Calu3 (cell line): ENCODE measurements at places on chromosomes 2 and 18.

GRCh38 chr2:180015951-180016709, 9.0 kb upstream of the CWC22 start:
- no peak for DNase-seq

DNA sequence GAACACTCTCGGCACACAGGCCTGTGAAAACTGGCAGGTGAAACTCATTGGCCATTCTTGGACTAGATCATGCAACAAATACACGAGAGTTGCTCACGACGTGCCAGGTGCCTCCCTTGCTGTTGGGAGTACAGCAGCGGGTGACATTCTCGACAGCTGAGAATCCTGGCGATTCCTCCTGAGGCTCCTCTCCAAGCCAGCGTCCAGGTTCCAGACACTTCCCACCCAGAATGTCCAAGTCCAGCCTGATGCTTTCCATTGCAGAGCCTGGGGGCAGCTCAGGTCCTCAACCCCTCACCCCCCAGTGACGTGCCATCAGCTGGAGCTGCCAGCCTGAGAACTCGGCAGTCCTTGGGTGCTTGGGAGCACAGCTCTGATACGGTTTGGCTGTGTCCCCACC, 124.2 kb downstream of the PXDN start:
- no peak for DNase-seq

- DNase-seq = no peak
Observed at GRCh38 chr2:77479395-77479794, 42.8 kb downstream of the LRRTM4 start.

GRCh38 chr2:160715428-160715827, 221.8 kb upstream of the RBMS1 start:
- DNase-seq = no peak

DNA sequence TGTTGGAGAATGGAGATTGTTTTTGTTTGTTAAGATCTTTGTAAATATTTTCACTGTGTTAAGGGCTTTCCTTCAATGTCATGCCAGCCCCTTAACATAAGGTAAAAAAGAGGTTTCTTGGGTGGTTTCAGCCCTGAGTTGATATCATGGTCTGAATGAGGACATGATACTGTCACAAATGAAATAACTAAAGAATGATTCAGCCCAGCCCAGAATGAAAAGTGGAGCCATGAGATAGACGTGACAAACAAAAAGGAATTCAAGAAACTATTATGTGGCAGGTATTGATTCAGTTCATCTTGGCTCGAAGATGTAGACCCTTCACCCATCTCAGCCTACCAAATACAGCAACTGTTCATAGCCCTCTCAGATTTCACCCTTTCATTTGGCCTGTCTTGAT, 88.6 kb upstream of the TTN start:
- no peak for DNase-seq

DNA sequence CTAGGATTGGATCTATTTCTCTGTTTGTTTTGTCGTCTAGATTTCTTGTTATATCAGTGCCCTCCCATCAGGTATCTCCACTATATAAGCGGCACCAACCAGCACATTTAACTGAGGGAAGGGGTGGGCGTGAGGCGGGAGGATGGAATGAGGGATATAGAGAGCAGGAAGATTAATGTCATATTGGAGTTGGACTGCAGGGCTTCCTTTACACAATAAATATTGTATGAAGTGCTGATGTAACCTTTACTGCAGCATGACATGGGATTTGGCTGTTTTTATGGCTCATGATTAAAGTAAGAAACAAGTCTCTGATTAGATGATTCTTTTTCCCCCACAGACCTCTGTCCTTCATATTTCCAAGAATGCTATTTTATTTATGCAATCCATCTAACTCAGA, 54.8 kb downstream of the TMEM200C start:
- no peak for DNase-seq

GRCh38 chr2:168851674-168852320, 38.4 kb downstream of the SPC25 start:
- DNase-seq = peak; percentile 74

GRCh38 chr2:10501980-10502802, 54.1 kb upstream of the ODC1 start:
- no peak for DNase-seq

- no peak for DNase-seq
Observed at GRCh38 chr2:142875652-142876051, 1.8 kb upstream of the KYNU start.

GRCh38 chr2:99572373-99573164, 82.8 kb upstream of the REV1 start:
- DNase-seq = no peak

- peak; percentile 86 for DNase-seq
Observed at GRCh38 chr2:180980106-180980942, at the start of gene UBE2E3. Gene UBE2E3, plus strand, starts transcription at chr2:180980605. Its CDS starts 1,438 bp downstream, at chr2:180982043.

GRCh38 chr2:20478961-20479360, 32.1 kb downstream of the RHOB start:
- DNase-seq = no peak

GRCh38 chr2:156867201-156867600, 390.3 kb upstream of the GALNT5 start:
- no peak for DNase-seq

- no peak for DNase-seq
Observed at GRCh38 chr2:46350029-46350689, 53.0 kb downstream of the EPAS1 start.

- no peak for DNase-seq
Observed at GRCh38 chr18:37674570-37674969, 109.0 kb upstream of the CELF4 start.

GRCh38 chr2:24456599-24457556, 34.2 kb upstream of the NCOA1 start:
- DNase-seq = no peak

DNA sequence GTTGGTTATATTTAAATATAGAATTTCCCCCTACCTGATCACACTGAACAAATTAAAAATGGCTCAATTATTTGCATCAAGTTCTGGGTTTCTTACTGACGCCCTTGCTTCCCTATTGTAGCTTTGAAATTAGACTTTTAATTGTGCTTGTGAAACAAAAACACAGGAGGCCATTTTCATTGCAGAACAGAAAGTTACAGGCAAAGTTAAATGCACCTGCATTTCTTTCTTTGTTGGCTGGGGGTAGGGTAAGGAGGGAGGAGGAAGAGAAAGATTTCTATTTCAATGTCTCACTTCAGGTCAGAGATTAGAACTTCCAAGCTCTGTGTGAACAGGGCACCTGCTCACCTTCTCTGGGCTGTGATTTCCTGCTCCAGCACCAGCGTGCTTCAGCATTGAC, 199.6 kb downstream of the BCL11A start:
- no peak for DNase-seq

DNA sequence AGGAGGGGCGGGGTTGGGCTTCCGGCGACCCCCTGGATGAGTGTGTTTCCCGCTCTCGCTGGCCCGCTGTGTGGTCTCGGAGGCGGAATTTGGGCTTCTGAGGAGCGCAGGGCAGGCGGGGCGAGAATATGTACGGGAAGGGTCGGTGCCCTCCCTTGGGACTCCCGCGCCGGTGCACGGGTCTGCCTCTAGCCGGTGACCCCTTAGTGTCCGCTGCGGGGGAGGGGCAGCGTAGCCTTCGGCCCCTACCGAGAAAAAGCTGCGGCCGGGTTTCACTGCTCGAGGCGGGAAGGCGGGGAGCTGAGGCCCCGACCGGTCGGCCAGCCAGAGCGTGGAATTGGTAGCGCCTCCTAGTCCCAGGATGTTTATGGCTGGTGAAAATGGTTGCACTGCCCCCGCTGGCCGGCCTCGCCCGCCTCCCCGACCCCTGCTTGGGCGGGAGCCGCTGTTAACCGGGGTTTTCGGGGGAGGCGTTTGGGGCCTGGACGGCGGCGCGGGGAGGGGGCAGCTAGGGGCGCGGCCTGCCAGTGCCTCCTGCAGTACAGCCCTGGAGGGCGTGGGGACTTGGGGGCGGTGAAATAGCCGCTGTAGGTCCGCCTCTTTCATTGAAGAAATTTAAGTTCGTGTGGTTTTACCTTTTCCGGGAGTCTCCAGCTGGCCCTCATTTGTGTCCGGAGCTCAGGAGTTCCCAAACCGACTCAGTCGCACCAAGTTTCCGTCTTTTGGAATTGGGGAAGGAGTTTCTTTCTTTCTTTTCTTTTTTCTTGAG, at the start of gene UGP2:
Gene UGP2, plus strand, starts transcription at position 643 of the 769 bp plus-strand sequence. CDS start 290 bp downstream, outside the sequence.
- peak; percentile 89 for DNase-seq

DNA sequence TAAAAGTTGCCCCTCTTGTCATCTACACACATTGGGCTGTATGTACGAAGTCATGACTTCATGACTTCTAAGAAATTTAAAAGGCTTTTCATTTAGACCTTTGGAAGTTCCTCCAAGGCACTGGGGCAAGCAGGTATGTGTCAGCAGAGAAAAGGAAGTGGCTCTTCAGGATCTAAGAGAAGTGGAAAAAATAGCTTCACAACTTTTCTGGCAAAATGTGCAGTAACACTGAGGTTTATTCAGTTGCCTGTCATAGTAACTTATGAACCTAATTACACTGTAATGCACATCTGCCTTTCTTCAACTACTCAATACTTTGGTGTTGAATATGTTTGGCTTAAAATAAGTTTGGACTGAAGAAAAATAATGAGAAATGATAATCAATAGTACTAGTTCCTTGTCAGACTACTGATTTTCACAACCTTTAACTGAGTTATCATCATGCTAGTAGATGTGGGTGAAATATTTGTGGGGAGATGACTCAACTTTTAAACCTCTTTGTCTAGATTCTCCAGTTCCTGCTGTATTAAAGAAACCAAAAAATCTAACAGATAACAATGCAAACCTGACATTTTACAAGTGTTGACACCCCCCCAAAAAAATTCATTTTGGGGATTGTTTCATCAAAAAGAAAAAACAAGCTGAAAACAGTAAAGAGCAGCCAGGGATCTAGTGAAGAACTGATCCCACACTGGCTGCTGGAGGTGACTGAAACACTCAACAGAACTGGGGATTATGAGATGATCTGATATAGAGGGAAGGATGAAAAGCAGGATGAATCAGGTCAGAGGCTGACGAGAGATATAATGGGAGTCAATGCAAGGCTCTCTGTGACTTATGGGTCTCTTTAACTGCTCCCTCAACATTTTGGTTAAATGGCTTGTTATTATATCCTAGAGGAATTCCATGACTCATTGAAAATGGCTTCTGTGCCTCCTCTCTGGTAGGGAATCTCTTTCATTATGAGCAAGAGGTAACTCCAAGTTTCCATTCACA, 84.6 kb downstream of the COLEC12 start:
- no peak for DNase-seq

DNA sequence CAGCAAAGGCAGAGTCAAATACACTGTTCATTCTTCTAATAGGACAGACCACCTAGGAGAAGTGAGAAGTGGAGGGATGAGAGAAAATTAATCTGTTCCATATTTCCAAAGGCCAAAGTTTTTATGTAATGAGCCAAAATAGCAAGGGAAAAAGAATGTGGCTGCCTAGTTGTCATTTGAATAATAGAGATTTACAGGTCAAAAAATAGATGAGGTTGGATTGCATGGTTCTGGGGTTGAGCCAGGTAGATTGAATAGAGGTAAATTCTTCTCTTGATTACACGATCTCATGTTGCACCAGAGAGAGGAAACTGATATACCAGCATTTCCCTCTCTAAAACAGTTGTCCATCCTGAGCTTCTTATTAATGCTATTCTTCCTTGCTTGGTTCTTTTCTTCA, 325.8 kb downstream of the CCDC178 start:
- DNase-seq = no peak

GRCh38 chr18:23864624-23865023, 149.9 kb upstream of the TTC39C start:
- DNase-seq = no peak

GRCh38 chr2:216109962-216110614, 940 bp downstream of the XRCC5 start:
- no peak for DNase-seq

GRCh38 chr2:173739006-173739405, 226.2 kb downstream of the SP3 start:
- DNase-seq = no peak

DNA sequence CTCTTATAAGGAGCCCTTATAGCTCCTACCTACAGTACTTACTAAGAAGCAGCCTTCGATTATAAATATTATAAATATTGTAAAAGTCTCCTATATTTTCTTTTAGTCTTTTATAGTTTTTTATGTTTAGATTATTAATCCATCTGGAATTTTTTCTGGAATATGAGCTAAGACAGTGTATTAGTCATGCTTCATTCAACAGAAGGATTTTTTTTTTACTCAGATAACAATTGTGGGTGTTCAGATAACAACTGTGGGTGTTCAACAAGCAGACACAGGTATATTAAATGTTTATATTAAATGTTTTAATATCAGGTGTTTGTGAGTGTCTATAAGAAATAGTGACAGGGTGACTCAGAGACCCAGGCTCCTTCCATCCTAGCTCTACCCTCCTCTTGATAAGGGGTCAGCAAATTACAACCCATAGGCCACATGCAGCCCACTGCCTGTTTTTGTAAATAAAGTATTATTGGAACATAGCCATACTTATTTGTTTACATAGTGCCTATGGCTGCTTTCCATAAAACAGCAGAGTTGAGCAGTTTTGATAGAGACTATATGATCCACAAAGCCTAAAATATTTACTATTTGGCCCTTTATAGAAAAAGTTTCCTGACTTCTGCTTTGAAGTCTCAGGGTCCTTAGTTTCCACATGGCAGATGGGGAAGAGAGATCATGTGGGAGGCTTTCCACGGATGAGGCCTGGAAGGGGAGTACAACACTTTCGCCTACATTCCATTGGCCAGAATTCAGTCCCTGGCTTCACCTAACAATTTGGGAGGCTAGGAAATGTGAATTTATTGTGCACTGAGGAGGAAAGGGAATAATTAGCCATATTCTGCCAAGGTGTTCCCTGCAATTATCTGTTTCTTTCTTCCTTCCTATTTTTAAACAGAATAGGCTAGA, 4.3 kb upstream of the SPATS2L start:
- no peak for DNase-seq

- no peak for DNase-seq
Observed at GRCh38 chr2:100554798-100555407, 7.9 kb upstream of the PDCL3 start.

- DNase-seq = no peak
Observed at GRCh38 chr18:45666520-45666919, 51.2 kb downstream of the SLC14A2 start.

DNA sequence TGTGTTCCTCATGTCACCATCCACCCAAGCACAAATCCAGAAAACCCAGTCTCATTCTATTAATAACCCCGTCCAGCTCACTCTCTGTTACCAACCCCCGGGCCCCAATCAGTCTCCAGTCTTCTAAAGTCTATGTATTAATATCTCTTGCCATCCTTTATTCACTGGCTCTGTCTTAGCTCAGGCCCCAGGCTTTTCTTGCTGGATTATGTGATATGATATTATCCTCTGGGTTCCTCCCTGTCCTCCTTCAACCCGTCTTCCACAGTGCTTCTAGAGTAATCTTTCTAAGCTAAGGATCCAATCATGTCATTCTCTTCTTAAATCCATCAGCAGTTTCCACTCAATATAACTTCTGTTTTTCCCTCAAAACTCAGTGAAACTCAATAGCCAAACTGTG, 240.5 kb upstream of the OSR1 start:
- DNase-seq = no peak

DNA sequence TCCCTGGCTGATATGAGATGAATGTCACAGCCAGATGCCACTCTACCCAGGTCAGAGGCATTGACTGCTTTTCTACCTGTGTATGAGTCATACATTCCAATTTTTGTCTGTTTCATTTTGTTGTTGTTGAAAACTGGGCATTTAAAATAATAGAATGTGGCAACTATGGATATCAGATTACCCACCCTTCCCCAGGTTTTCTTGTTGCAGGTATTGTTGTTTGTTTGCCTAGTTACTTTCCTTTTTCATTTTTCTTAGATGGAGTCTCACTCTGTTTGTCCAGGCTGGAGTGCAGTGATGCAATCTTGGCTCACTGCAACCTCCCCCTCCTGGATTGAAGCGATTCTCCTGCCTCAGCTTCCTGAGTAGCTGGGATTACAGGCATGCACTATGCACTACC, 70.2 kb downstream of the LRRC30 start:
- DNase-seq = peak; percentile 55

- DNase-seq = no peak
Observed at GRCh38 chr2:107592280-107592624, 234.4 kb upstream of the RGPD4 start.
